ENCODE measurements at places on chromosomes 2 and 18. TPM values are rescaled to one million over a fixed set of nuclear protein-coding genes. Genes with fewer than 3 reads are reported as not detected.

The TCF23 gene
- not detected for total RNA-seq

The KCNF1 gene
- total RNA-seq, result not detected

The GPR39 gene
- total RNA-seq, result 7.2 TPM

The TRIM43B gene
- total RNA-seq, result not detected

The PTPN4 gene
- 21.1 TPM for total RNA-seq

The MARS2 gene
- total RNA-seq, result 9.5 TPM

The KLHL29 gene
- total RNA-seq, result 43.1 TPM

The KCNS3 gene
- 0.84 TPM for total RNA-seq

The SIGLEC15 gene
- not detected for total RNA-seq
